ENCODE measurements at places on chromosomes 5 and 9.

- no peak for DNase-seq
Observed at GRCh38 chr5:178392386-178392785, 159.8 kb upstream of the PHYKPL start.

GRCh38 chr5:172795318-172795977 is 24.5 kb upstream of the DUSP1 start:
- no peak for DNase-seq

DNA sequence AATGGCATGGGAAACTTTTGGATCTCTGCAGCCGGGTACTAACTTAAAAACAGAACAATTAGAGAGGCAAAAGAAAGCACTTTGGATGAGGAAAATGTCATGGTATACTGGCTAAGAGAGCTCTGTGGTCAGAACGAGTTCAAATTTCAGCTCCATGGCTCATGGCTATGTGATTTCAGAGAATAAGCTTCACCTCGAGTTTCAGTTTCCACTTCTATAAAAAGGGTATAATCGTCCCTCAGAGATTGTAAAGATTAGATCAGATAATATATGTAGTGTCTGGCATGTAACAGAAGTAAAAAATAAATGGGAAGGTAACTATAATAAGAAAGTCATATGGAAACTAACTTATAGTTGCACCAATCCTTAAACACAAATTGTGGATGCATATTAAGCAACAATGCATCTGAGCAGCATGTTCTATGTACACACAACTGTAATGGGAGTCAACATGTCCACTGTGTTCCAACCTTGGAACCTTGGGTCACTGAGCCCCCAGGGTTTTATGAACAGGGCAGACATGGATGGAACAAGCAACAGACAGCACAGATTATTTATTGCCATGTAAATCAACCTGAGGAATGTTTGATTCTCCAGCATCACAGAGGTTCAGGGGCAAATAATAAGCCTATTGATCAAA is 145.4 kb downstream of the MAPKAP1 start:
- DNase-seq, result no peak

DNA sequence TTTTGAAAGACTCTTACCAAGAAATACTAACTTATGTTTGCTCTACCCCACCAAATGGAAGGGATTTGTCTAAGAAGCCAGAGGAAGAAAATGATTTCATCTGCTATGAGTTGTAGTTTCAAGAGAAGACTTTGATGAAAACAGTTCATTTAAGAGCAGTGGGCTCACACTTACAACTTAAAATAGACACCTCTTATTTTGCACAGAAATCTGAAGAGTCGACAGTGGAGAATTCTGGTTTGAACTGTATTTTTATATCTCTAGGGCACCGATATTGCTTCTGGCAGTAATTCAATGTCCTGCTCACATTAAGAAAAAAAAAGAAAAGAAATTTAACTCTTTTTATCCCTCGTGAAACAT is 1.9 kb upstream of the DAB2 start:
- no peak for DNase-seq

GRCh38 chr5:74477761-74478160 is 162.8 kb downstream of the ENC1 start:
- no peak for DNase-seq

DNA sequence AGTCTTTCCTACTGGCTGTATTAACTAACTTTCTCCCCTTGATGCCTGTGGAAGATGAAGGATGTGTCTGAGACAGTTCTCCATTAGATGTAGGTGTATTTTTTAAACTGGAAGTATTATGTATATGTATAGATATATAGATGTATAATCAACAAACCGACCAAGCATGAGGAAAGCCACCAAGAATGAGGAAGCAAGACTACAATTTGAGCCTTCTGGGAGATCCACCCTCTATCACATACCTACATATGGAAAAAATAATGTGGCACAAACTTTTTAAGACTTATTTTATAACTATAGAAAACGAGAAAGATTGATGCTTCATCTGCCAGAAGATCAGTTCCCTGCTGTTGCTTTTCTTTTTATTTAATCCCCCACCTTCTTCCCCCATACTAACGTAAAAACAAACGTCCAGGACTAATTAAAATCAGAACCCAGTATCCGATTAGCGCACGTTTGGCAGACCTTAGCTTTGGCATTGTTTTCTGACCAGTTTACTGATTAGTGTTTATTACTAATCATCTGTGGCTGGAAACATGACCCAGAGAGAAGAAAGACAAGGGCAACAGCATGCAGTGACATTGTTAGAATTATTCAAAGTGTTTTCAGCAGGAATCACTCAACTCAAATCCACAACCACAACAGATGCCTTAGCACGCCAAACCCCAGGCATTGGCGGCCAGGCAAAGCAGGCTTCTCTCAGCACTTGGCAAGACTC is 490.2 kb downstream of the EBF1 start:
- no peak for DNase-seq

DNA sequence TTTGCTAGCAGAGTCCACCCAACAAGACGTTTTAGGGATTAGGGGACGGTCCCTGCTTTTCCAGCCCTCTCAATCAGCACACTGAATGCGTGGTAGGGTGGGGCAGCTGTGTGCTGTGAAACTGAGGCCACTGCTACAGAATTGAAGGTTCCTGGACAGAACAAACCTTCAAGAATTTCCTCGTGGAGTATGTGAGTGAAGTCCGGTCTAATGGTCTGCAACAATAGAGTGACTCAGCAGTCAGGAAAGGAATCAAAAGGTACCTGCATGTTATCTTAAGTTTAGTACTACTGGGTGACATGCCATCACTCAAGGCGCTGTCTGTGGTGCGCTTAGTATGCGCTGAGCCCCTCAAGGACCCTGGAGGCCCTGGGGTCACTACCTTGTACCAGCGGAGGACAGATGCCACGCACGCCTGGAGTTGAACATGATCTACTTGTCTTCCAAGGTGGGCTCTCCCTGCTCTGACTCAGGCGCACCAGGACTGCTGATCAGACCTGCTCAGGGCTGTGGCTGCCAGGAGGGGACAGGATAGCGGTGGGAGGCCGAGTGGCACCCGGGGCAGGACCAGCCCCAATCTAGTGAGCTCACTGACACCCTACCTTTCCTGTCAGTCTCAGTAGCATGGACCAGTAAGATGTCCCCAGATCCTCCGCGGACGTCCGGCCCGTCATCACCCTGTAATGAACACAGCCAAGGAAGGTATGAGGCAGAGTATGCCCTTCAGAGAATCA is 50.5 kb downstream of the PRRT1B start:
- DNase-seq, result no peak

DNA sequence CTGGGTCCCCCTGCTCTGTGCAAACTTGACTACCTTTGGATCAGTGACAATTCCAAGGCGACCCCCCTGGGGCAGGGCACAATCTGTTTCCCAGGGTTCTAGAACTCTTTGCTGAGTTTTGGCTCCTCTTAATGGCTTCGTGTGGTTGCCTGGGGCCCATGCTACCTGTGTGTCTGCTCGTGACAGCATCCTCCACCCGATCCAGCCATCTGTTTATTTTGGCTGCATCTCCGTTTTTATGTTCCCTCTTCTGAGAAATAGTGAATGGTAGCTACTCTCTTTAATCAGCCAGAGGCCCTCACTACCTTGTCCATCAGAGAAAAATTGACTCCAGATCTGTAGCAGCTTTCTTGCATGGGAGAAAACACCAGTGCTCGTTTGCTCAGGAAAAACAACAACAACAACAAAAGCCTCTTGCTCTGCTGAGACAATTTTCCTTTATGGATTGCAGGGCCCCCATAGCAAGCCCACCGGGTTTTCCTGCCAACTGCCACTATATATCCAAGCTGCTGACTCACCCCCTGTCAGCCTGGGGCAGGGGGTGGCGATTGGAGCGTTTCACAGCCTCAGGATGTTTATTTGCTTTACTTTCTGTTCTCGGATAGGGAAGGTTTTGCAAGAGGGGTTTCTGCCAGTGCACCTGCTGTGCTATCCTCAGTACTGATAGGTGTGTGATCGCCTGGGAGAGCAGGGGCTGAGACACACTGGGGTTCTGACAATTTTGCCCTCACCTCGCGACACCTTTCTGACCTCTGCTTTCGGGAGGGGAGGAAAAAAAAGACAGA is 607.8 kb downstream of the BNC2 start:
- DNase-seq, result peak; percentile 3

- DNase-seq, result peak; percentile 48
Observed at GRCh38 chr9:70061776-70062175, 18.1 kb downstream of the MAMDC2 start.

- DNase-seq, result no peak
Observed at GRCh38 chr9:112005939-112006338, 109.3 kb downstream of the UGCG start.

- DNase-seq, result no peak
Observed at GRCh38 chr9:133075925-133076630, 14.3 kb downstream of the CEL start.

DNA sequence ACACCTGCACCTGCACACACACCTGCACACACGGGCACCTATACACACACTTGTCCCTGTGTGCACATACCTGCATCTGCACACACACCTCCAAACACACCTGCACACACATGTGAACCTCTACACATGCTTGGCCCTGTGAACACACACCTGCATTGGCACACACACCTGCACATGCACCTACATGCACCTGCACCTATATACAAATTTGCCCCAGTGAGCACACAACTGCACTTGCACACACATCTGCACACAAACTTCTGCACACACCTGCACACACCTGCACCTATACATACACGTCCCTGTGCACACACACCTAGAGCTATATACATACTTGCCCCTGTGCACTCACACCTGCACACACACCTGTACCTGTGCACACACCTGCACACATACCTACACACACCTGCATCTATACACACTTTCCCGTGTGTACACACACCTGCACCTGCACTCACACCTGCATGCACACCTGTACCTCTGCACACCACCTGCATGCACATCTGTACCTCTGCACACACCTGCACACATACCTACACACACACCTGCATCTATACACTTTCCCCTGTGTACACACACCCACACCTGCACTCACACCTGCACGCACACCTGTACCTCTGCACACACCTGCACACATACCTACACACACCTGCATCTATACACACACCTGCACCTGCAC is 21.5 kb upstream of the LPCAT1 start:
- DNase-seq, result no peak

GRCh38 chr9:86459599-86460155 is 105.5 kb upstream of the TUT7 start:
- no peak for DNase-seq

GRCh38 chr9:134717056-134717455 is 75.5 kb downstream of the COL5A1 start:
- DNase-seq, result no peak

- no peak for DNase-seq
Observed at GRCh38 chr9:124370896-124371582, 44.2 kb downstream of the PSMB7 start.

Measured in DMS53 (cell line).